ENCODE measurements at places on chromosomes 16 and 17.

- DNase-seq: no peak
Observed at GRCh38 chr17:58242171-58242784, 3.9 kb downstream of the LPO start.

GRCh38 chr16:86573646-86574508 is 4.5 kb upstream of the FOXL1 start:
- DNase-seq: no peak

DNA sequence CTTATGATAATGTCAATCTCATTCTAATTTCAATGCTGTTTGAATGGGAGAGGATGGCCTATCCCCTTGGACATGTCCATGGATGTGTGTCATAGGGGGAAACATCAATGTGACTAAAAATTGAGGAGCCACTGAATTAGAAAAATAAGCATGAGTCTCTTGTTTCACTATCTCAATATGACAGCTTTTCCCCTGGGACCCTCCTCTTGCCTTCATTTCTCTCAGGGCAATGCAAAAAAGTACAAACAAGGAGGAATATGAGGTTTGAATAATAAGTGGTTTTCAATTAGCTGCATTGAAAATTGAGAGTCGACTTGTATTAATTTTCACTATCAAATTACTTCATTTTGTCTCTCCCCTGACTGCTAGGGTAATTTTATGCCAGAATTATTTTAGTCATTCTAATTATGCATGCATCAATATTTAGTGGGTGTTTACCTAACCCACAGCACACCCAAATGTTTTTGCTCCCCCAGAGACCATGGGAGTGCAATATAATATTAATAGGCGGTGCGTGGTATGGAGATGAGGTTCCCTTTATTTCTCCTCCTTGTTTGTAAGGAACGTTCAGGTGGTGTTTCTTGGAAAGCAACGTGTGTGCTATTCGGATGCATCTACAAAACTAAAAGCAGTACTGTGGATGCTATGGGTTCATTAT is 6.8 kb upstream of the SDR42E1 start:
- DNase-seq: no peak

DNA sequence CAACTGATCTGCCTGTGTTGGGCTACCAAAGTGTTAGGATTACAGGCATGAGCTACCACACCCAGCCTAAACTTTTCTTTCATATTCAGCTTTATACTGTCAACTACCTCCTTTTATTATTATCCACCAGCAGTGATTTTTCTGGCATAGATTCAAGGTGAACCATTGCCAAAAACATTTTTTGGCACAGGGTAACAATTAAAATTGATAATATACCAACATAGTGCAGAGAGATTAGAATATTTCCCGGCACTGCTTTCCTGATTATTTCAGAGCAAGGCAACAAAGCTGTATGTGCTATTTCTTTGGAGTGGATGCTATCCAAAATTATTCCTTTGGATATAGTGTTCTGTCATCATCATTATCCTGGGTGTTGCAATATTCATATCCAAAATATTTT is 781.6 kb upstream of the SOX9 start:
- DNase-seq: no peak

DNA sequence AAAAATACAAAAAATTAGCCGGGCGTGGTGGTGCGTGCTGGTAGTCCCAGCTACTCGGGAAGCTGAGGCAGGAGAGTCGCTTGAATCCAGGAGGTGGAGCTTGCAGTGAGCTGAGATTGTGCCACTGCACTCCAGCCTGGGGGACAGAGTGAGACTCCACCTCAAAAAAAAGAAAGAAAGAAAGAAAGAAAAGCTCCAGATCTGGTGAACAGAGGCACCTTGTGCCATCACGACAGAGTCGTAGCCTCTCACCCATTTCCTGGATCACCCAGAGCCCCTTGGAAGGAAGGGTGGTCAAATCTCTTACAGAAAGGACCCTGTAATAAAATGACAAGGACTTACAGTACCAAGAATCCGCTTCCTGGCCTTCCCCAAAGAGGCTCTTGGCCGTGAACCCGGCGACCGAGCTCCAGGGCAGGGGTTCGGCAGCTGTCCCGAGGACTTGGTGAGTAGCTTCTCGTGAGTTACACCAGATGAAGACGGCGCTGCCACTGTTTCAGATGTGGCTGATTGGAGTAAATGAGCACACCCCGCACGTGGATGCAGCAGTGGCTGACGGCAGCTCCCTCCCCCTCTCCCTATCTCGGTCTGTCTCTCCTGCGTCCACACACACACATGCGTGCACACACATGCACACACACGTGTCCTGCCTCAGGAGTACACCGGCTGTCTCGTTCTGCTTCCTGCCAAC is 13.5 kb downstream of the LGALS3BP start:
- DNase-seq: no peak
